Progenitor cell of endocrine pancreas (in vitro differentiated cells): ENCODE measurements at places on chromosomes 5 and 9.

GRCh38 chr5:72531496-72532190, 24.4 kb upstream of the ZNF366 start:
- no peak for DNase-seq
- H3K4me3 ChIP-seq, result no peak overlapping the region
- H3K27me3 ChIP-seq, result no peaks in the 10 kb centered on the region
- no peak overlapping the region for H3K27ac ChIP-seq
- peaks cover 1% of the 10 kb centered on the region for H3K4me1 ChIP-seq
- no peaks in the 10 kb centered on the region for H3K36me3 ChIP-seq

DNA sequence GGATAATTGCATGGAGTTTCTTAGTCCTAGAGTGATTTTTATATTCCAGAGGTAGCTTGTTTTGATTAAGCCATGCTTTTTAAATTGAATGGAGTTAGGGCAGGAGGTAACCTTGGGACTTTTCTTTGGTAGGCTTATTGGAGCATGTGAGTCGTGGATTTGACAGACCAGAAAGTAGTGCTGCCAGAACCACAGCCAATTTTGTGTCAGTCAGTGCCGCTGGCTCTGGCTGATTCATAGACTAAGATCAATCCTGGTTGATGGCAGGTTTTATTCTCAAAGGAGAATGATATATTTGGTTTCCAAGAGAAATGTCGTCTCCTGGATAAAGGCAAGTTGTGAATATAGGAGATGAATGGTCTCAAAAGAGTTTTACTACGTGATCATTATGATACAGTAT, 20.3 kb downstream of the RAI14 start:
- H3K27me3 ChIP-seq, result no peaks in the 10 kb centered on the region
- peaks cover 40% of the 10 kb centered on the region for H3K4me1 ChIP-seq
- no peak overlapping the region for H3K4me3 ChIP-seq
- DNase-seq, result no peak
- peak overlapping the region; percentile 38 for H3K27ac ChIP-seq

DNA sequence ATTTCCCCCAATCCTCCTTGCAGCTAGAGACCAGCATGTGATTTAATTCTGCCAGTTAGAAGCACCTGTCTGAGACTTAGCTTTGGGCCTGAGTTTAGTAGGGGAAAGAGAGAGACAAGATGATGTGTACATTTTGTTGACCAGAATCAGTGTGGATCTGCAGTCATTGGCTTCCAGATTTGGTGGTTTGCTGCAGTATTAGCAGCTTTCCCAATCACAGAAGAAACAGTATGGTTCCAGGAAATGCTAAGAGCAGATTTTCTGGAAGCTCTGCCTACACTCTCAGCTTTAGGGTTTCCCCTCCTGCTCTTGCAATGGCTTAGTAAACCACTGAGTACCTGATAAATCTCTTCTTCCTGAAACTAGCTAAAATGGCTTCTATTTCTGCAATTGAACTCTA, 48.8 kb upstream of the FREM1 start:
- H3K27me3 ChIP-seq, result no peaks in the 10 kb centered on the region
- H3K36me3 ChIP-seq, result peaks cover 3% of the 10 kb centered on the region
- H3K4me1 ChIP-seq, result peaks cover 2% of the 10 kb centered on the region

- peaks cover 5% of the 10 kb centered on the region for H3K4me1 ChIP-seq
- no peak for DNase-seq
- H3K27ac ChIP-seq, result peak overlapping the region; percentile 77
- H3K36me3 ChIP-seq, result no peaks in the 10 kb centered on the region
- H3K4me3 ChIP-seq, result no peak overlapping the region
- peaks cover 6% of the 10 kb centered on the region for H3K27me3 ChIP-seq
Observed at GRCh38 chr5:149872351-149873040, 72.1 kb downstream of the PDE6A start.
